ENCODE measurements at places on chromosomes 7 and 10.

- no peak for DNase-seq
Observed at GRCh38 chr7:4665661-4666060, 16.4 kb upstream of the FOXK1 start.

DNA sequence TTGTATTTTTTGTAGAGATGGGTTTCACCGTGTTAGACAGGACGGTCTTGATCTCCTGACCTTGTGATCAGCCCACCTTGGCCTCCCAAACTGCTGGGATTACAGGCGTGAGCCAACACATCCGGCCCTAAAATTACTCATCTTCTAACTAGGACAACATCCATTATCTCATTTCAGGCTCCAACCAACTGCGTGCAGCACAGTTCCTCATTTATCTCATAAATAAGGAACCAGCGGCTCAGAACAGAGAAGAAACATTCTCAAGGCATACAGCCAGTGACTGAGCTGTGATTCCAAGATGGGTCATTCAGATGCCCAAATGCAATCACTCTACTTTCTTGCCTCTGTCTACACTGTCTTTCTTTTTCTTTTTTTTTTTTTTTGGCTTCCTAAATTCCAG is 356.1 kb downstream of the ELMO1 start:
- DNase-seq: no peak

DNA sequence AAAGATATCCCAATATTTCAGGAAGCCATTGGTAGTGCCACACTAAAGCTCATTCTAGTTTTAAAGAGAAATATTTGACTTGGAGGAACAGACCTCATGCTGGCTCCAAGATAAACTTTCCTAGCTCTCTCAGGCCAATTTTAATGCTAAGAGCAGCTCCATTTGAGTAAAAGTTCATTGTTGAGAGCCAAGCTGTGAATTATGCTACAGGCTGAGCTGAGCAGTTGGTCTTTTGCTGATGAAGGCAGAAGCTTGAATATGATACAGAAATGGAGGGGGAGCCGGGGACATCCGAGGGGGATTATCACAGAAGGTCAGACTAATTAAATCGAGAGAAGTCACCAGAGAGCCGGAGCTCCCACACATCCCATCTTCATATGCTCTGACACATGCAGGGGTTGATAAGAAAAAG is 175.7 kb upstream of the AUTS2 start:
- no peak for DNase-seq

GRCh38 chr10:89242840-89243568 is 8.6 kb downstream of the LIPA start:
- no peak for DNase-seq

- DNase-seq: no peak
Observed at GRCh38 chr7:8254667-8255066, 7.3 kb downstream of the ICA1 start.

GRCh38 chr7:138658889-138659288 is 42.3 kb downstream of the SVOPL start:
- DNase-seq: no peak

DNA sequence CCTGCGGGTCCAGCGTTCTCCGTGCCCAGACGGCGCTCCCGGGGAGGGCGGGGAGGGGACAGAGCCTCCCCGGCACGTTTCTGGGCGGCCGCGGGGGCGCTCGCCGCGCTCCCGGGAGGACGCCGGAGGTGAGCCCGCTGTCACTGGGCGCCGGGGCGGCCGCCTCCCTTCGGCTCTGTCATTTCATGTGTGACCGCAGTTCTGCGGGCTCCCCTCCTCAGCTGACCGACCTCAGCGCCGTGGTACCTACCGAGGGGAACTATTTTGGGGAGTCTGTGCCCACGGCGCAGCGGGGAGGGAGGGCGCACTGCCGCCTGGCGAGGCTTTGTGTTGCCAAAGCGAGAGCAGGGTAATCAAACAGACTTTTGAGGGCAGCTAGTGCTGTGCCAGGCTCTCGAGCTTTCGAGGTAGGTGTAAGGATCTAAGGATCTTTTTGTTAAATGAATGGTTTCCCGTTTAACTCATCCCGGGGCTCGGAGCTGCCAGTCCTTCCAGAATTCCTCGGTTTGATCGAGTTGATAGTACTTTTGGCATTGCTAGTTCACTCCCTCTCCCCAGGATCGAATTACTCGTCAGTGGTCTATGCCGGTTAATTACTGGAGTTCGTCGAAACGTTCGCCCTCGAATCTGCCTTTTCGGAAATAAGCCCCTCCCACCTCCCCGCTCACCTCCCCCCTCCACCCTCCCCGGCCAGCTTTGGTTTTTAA is 1.9 kb downstream of the ARID5B start:
- peak; percentile 57 for DNase-seq

GRCh38 chr10:21405981-21406380 is 119.5 kb downstream of the SKIDA1 start:
- no peak for DNase-seq

DNA sequence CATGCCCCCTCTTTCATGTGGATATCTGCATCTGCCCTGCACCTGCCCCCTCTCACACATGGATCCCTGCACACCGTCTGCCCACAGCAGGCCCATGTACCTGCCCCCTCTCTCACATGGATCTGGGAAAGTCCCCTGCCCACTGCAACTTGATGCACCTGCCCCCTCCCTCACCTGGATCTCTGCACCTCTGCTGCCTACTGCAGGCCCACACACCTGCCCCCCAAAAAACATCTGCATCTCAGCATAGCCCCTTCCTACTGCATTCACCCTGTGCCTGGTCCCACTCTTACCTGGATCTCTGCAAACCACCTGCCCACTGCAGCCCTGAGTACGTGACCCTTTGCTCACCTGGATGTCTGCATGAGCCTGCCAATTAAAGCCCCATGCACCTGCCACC is 479.8 kb downstream of the PTPRN2 start:
- DNase-seq: no peak

- DNase-seq: no peak
Observed at GRCh38 chr10:86266446-86267242, 100.0 kb downstream of the GRID1 start.

DNA sequence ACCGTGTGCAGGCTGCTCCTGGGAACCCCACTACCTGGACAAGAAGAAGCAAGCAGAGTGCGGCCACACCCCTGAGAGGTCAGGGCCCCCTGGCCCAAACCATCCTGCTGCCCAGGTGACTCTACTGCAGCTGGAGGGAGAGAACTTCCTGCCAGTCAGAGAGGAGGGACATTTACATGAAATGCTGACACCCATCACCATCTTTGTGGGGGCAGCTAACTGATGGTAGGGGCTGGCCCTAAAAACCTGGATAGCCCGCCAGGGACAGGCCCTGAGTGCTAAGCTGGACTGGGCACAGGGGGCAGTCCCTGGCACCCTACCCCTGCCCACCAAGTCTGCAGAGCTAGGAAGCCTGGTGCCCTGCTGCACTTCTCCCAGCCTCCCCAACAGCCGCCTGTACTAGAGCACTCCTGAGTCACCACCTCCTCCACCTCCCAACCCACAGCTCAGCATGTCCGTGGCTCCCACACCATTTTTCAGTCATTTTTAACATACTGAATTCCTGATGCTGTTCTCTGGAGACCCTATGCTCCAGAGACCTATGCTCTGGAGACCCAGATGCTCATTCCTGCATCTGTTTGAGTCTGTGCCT is 27.5 kb downstream of the DPCD start:
- no peak for DNase-seq

All from activated CD4-positive, alpha-beta T cell treated with anti-CD3 and anti-CD28 coated beads, Interleukin-2, amount 50 U/mL, for 24 hours (primary cell).